ENCODE measurements at places on chromosomes 7 and 10. TPM values are rescaled to one million over a fixed set of nuclear protein-coding genes. Genes with fewer than 3 reads are reported as not detected.

CPXM2 gene
- not detected for total RNA-seq

FAM13C gene
- 1.3 TPM for total RNA-seq

ARHGAP19 gene
- 10.9 TPM for total RNA-seq

SFR1 gene
- total RNA-seq, result 4.1 TPM

H2BK1 gene
- not detected for total RNA-seq

NAPEPLD gene
- 4.0 TPM for total RNA-seq

DENND2A gene
- 1.0 TPM for total RNA-seq

C7orf33 gene
- not detected for total RNA-seq

NAT16 gene
- not detected for total RNA-seq

FAM180A gene
- under 0.01 TPM for total RNA-seq

PAX4 gene
- not detected for total RNA-seq

C7orf57 gene
- total RNA-seq, result not detected

MYOF gene
- total RNA-seq, result 99.0 TPM

GSTK1 gene
- 66.9 TPM for total RNA-seq

UPK3BL2 gene
- total RNA-seq, result 0.60 TPM

PGAM2 gene
- not detected for total RNA-seq

PDE1C gene
- 0.17 TPM for total RNA-seq

GRID2IP gene
- 0.09 TPM for total RNA-seq

OR2A7 gene
- not detected for total RNA-seq

SEMA3E gene
- 1.0 TPM for total RNA-seq

RAPGEF5 gene
- 258 TPM for total RNA-seq

RARRES2 gene
- 0.54 TPM for total RNA-seq

AKR1C4 gene
- 0.09 TPM for total RNA-seq

TUBB8 gene
- total RNA-seq, result 0.11 TPM

OR2A42 gene
- not detected for total RNA-seq

PRSS2 gene
- total RNA-seq, result not detected

URGCP gene
- total RNA-seq, result 20.5 TPM

CYP2E1 gene
- 0.26 TPM for total RNA-seq

GJD4 gene
- not detected for total RNA-seq

OPALIN gene
- total RNA-seq, result not detected

C10orf90 gene
- total RNA-seq, result not detected

VAX1 gene
- total RNA-seq, result not detected

ARMC10 gene
- total RNA-seq, result 24.7 TPM

GSTO2 gene
- total RNA-seq, result 1.0 TPM

MMD2 gene
- not detected for total RNA-seq

POLR2J2 gene
- 1.6 TPM for total RNA-seq

PNLIPRP3 gene
- not detected for total RNA-seq

XPNPEP1 gene
- 193 TPM for total RNA-seq

PIK3CG gene
- 2.0 TPM for total RNA-seq

OR2F1 gene
- total RNA-seq, result not detected

MKX gene
- under 0.01 TPM for total RNA-seq

LAMTOR4 gene
- total RNA-seq, result 108 TPM

TMEM229A gene
- not detected for total RNA-seq

NYAP1 gene
- total RNA-seq, result 1.6 TPM

SPAM1 gene
- total RNA-seq, result not detected

NKX2-3 gene
- total RNA-seq, result not detected

SFRP4 gene
- total RNA-seq, result under 0.01 TPM

ANKRD30A gene
- not detected for total RNA-seq

DPP6 gene
- total RNA-seq, result not detected

SPACDR gene
- 0.22 TPM for total RNA-seq

UBTD1 gene
- 31.5 TPM for total RNA-seq

GPAM gene
- 3.4 TPM for total RNA-seq

COL17A1 gene
- total RNA-seq, result under 0.01 TPM

COL26A1 gene
- not detected for total RNA-seq

SLC39A12 gene
- total RNA-seq, result not detected

C10orf62 gene
- total RNA-seq, result not detected

FRMPD2 gene
- total RNA-seq, result 0.34 TPM
